ENCODE measurements at places on chromosomes 12 and 14. TPM values are rescaled to one million over a fixed set of nuclear protein-coding genes. Genes with fewer than 3 reads are reported as not detected.

The ANGEL1 gene
- 11.7 TPM for total RNA-seq

The SERPINA3 gene
- 731 TPM for total RNA-seq

The TTC9 gene
- 0.12 TPM for total RNA-seq

The NKX2-1 gene
- not detected for total RNA-seq

The KRT72 gene
- not detected for total RNA-seq

The EIF2S3B gene
- 0.29 TPM for total RNA-seq

The POTEM gene
- total RNA-seq, result not detected

The SLC25A21 gene
- total RNA-seq, result 0.44 TPM

The BATF gene
- total RNA-seq, result 0.88 TPM

The OASL gene
- 0.37 TPM for total RNA-seq

The PZP gene
- not detected for total RNA-seq

The FGD4 gene
- total RNA-seq, result 7.1 TPM

The ASCL1 gene
- total RNA-seq, result not detected

The RNU4-1 gene
- total RNA-seq, result under 0.01 TPM
